ENCODE measurements at places on chromosomes 7 and 10.

- DNase-seq = no peak
Observed at GRCh38 chr7:24466168-24466768, 107.0 kb upstream of the PALS2 start.

- DNase-seq = no peak
Observed at GRCh38 chr10:24168258-24169170, 40.4 kb upstream of the KIAA1217 start.

- peak; percentile 57 for DNase-seq
Observed at GRCh38 chr7:151759591-151760042, 117.3 kb downstream of the PRKAG2 start.

DNA sequence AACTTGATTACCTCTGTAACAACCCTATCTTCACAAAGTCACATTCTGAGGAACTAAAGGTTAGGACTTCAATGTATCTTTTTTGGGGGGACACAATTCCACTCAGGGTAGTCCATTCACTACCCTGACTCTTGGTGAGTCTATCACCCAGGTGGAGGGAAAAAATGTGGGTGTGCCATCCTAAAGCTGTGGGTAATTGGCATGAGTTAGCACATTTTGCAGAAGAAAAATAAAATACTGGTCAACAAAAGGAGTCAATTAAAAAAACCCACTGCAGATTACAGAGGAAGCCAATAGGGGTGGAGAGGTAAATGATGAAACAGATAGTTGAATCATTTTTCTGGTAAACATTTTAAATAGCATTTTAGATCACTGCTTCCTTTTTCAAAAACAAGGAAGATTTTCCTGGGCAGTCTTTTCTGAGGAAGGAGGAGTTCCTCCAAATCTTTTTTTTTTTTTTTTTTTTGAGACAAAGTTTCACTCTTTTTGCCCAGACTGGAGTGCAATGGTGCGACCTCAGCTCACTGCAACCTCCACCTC is 5.1 kb upstream of the BLVRA start:
- no peak for DNase-seq

Measured in HCT116 (cell line).